ENCODE measurements at places on chromosomes 4 and X.

DNA sequence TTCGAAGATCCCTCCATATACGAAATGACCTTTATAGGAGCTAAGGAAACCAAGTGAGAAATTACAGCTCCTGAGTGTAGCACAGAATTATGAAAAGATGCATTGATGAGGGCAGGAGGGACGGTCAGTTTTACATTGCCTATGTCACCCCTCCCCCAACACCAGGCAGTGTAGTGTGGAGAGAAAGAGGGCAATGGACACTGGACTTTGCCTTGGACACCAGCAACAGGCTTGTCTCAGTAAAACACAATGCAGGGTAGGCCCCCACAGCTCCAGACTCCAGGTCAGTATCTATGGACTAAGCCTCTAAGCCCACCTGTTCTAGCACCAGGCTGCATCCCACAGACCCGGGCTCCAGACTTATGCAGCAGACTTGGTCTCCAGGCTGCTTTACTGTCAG is 16.5 kb downstream of the APOOL start:
- DNase-seq, result no peak

DNA sequence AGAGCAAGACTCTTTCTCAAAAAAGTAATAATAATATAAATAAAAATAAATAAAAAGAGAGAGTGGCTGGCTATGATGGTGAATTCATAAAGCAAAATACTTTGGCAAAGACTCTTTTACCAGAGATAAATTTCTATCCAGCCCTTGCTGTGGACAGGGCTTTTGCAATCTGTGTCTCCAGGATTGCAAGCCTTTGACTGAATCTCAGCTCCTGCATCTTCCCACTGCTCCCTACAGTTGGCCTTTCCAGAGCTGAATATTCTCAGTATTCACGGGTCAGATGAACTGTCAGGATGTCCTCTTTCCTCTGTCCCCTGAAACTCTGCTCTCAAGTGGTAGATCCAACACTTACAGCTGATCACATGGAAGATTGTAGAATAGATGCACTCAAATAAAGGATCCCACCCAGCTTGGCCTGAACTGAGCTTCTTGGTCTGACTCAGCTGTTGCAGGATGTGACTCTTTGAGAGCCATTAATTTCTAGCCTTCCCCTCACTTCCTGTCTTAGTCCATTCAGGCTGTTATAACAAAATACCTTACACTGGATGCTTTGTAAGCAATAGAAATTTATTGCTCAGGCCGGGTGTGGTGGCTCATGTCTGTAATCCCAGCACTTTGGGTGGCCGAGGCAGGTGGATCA is 123.4 kb upstream of the GUCY1A1 start:
- no peak for DNase-seq

DNA sequence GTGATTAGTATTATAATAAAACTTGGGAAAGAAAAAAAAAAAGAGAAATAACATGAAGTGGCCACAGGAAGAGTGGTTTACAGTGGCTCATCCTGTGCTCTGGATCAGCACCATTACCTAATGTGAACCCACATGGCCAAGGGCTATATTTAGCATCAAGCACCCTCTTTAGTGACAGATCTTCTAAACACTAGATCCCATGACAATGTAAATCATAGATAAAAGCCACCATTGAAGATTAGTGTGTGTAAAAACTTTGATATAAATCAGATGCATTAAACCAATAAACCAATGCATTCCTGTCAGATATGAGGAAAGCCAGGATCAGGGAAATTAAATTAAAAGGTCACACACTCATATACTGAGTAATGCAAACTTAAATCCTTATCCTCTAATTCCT is 400.6 kb upstream of the MAGEB18 start:
- DNase-seq, result no peak

DNA sequence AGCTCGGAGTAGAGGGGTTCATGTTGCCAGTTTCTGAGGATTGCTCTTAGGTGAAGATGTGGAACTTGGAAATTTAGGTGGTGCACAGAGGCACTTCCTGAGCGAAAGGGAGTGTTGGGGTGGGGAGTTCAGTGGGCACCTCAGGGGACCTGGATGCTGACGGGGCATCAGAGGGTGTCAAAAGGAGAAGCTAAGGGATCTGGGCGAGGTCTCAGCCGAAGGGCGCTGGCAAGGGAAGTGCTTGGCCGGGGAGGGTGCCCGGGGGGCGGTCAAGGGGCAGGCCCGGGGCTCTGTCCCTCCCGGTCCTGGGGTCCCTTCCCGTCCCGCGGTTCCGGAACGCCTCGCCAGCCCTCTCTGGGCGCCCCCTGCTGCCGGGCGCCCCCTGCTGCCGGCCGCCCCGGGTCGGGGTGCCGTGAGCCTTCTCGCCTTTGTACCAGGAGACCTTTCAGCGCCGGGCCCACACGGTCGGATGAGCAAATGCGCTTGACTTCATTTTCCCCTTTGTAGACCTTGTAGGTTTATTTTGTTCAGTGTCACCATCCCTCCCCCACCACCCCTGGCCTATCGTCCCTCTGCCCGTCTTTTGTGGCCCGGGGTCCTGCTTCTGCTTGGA is 3.0 kb upstream of the PHOX2B start:
- DNase-seq, result no peak

DNA sequence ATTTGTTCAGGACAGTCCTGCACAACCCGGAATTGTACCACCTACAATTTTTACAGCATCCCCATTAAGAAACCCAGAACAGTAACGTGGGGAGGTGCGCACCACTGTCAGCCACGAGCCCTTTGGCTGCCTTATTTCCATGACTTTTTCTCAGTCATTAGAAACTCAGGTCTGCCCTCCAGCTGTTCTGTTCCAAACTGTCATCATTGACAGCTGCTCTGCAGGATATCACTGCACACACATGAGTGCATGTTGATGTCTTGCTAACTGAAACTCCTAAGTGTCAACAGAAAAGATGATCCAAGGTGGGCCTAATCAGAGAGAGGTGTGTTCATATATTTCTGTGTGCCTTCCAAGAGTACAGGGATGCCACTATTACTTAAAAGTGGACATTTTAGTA is 123.4 kb downstream of the PARM1 start:
- no peak for DNase-seq
